Stimulated activated CD4-positive, alpha-beta T cell treated with anti-CD3 and anti-CD28 coated beads, Interleukin-1b, Interleukin-23, amount 100 ng/mL, for 48 hours (primary cell): ENCODE measurements at places on chromosomes 1 and 21.

GRCh38 chr1:165631342-165632151 is 513 bp downstream of the MGST3 start:
- peak; percentile 52 for DNase-seq

- DNase-seq, result no peak
Measured at GRCh38 chr1:61648983-61649742, 75.8 kb downstream of the TM2D1 start.

GRCh38 chr1:191065771-191066170 is 588.1 kb upstream of the BRINP3 start:
- no peak for DNase-seq

GRCh38 chr1:36387141-36387949 is 1.6 kb upstream of the STK40 start:
- no peak for DNase-seq

GRCh38 chr1:51330331-51331201 is at the start of gene TTC39A:
Gene TTC39A, minus strand, starts transcription at chr1:51330562. Its CDS starts 85 bp downstream, at chr1:51330477.
- DNase-seq, result no peak

- no peak for DNase-seq
Measured at GRCh38 chr1:243256590-243256989, 749 bp downstream of the SDCCAG8 start.

- DNase-seq, result no peak
Measured at GRCh38 chr1:150280138-150280707, 2.1 kb upstream of the CIART start.

DNA sequence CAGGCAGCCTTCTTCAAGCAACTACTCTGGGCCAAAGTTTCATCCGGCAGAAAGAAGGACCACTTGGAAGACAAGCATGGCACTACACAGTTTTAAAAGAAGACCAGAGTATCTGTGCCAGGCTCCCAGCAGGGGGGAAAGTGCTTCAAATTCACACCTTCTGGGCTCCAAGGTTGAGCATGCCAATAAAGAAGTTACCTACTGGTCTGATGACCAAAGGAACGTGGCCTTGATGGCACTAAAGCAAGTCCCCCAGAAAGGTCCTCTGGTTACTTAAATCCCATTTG is 73.5 kb downstream of the CD46 start:
- DNase-seq, result no peak

DNA sequence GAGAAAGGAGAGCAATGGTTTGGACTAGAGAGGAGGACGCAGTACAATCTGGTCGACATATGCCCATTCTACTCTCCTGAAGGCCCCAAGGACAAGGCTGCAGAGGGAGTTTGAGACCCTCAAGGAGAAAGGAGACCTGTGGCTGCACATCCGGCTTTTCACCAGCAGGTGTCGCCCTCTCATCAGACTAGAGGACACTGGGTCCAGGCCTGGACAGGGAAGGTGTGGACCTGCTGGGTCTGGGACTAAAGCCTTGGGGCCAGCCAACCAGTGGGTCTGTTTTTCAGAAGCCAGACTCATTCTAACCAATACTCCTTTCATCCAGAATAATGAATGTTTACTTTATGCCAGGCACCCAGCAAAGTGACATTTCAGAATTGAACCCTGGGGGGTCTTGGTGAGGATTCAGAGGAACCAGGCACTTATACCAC is 5.0 kb downstream of the SRARP start:
- peak; percentile 72 for DNase-seq

DNA sequence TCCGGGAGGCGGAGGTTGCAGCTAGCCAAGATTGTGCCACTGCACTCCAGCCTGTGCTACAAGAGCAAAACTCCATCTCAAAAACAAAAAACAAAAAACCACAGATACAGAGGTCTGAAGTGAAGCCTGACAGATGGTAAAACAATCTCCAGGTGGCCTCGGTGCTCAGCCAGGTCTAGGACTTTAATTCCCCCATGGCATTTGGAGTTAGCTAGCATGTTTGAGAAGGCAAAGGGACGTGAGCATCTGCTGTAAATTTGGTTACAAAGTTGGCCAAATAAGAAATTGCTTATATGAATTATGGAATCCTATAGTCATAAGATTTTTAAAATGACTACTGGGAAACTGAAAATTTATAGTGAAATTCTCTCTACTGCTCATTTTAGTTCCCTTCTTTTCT is 98.3 kb upstream of the FMN2 start:
- DNase-seq, result no peak

- peak; percentile 47 for DNase-seq
Measured at GRCh38 chr1:7669559-7670311, 101.4 kb upstream of the VAMP3 start.

- no peak for DNase-seq
Measured at GRCh38 chr1:40766017-40766416, 17.6 kb upstream of the KCNQ4 start.

DNA sequence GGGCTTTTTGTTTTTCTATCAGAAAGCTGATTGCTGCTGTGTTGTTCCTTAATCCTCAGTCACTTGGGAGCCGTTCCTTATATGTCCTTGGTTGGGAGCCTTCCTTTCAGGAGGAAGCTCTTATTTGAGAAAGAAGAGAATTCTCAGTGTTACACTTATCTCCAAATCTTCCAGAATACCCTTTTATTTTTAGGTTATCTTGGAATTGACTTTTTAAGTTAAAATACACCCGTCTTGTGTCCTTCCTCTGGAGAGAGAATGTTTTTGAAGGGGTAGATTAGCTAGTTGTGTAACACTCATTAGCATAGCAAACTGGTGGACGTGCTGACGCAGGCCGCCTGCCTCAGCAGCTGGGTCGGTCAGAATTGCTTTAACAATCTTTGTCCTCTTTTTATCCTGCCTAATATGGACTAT is 42.1 kb downstream of the LRRC8B start:
- DNase-seq, result no peak

DNA sequence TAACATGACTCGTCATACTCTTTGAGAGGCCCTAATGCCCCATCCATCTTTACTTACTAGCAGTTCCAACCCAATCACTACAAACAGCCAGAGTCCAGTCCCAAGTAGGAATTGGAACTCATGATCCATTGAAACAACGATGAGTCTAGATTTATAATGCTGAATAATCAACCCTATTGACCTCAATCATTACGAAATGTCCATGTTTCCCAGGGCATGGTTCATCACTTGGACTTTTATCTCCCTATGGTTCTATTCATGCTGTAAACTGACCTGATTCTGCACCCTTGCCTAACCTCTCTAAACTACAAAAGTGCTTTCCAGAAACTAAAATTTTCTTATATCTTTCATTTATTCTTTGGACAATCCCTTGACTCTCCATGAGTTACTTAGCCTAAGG is 840.0 kb upstream of the B3GALT2 start:
- DNase-seq, result no peak

- no peak for DNase-seq
Measured at GRCh38 chr1:55639051-55639450, 423.9 kb upstream of the USP24 start.

DNA sequence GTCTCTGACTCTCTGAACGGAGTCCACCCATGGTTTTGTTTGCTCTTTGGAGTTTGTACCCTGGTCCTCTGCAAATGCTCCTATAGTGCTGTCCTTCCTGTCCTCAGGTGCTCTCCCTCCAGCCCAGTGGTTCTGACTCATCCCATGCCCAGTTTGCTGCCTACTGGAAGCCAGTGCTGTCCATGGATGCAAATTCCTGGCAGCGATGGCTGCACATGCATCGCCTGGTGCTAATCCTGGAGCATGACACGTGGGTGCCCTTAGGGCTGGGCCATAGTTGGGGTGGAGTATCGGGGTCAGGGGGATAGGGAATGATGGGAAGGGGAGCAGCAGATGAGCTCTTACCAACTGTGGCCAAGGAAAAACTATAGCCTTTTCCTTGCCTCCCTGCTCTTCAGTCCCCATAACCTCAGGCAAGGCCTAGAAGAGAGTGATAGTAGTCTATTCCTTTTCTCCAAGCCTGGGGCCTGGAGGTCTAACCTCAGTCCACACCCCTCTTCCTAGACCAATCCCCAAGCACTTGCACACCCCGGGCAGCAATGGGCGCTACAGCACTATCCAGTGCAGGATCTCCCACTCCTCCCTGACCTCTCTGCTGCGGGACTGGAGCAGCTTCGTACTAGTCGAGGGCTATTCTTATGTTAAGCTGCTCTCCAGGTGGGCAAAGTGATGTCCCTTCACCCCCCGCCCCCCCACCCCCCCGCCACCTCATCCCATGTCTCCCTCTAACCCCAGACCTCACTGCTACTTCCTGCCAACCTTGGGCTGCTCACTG is 31.6 kb downstream of the HYI start:
- DNase-seq, result no peak

- DNase-seq, result no peak
Measured at GRCh38 chr1:70896224-70896623, 151.4 kb downstream of the PTGER3 start.

DNA sequence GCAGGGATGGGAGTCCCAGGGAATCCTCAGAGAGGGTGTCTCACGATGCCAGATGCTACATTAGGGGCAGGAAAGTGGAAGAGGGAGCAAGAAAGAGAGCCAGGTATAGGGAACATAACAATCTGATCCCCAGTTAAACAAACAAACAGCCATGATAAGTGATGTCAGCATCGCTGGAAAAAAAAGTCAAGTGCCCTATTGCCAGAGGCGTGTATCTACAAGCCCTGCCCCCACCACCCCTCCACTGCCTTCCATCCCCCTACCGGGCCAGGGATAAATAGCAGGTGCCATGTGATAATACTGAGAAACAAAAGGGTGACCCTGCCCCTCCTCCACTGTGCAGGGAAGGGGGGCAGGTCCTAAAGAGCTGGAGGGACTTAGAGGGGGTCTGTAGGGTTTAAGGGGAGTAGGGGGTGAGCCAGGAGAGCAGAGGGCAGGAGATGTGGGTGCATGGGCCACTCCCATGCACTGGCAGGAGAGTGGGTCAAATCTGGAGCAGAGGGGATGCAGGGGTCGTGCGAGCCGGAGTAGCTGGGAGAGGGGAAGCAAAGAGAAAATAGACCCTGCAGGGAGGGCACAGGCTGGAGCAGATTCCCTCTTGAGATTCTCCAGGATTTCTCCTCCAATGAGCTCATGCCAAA is 3.4 kb downstream of the SLC26A9 start:
- no peak for DNase-seq

- DNase-seq, result no peak
Measured at GRCh38 chr1:235673981-235674380, 24.4 kb upstream of the GNG4 start.

GRCh38 chr1:234527346-234527745 is 48.4 kb upstream of the TARBP1 start:
- DNase-seq, result no peak

- DNase-seq, result no peak
Measured at GRCh38 chr21:43895196-43895595, 30.2 kb downstream of the AGPAT3 start.

DNA sequence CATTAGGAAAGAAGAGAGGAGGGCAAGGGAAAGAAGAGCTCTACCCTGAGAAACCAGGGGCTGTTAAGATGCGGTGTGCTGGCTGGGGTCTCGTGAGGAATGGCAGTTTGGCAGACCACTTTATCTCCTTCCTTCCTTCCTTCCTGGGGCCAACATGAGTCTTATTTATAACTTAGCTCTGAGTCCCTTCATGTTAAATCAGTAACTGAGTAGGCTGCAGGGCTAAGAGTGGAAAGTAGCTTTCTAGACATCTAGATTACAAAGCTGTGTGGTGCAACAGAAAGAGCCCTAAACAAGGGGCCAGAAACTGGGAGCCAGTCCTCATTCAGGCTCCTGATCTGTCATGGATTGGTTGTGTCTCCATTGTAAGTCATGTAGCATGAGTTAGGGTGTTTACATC is 135.4 kb upstream of the DUSP10 start:
- DNase-seq, result no peak

GRCh38 chr1:173202424-173203145 is 4.5 kb downstream of the TNFSF4 start:
- DNase-seq, result no peak

GRCh38 chr1:202834771-202835547 is 24.2 kb downstream of the PCAT6 start:
- peak; percentile 31 for DNase-seq

DNA sequence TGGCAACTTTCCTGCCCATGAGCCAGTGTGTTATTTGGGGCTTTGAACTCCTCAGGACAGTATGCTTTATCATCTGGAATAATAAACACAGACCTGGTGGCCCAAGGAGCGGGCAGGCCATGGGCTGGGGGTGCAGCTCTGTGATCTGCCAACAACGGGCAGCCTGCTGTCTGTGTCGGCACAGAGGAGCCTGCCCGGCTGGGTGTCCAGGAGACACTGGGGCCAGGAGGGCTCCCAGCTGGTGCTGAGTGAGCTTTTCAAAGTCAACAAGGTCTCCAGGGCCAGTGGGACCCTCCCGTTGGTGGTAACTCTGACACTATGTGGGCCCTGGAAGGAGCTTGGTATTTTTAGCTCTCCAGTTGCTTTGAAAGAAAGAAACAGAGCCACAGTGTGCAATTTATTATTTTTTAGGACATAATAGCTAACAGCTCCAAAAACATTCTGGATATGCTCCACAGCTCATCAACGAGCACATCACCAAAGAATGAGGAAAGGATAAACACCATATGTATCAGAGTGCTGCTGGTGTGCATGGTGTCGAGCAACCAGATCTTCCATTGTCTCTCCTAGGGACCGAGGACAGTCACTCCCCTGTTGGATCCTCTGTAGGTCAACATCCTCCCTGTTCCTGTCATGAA is 488.7 kb upstream of the USP24 start:
- DNase-seq, result no peak

DNA sequence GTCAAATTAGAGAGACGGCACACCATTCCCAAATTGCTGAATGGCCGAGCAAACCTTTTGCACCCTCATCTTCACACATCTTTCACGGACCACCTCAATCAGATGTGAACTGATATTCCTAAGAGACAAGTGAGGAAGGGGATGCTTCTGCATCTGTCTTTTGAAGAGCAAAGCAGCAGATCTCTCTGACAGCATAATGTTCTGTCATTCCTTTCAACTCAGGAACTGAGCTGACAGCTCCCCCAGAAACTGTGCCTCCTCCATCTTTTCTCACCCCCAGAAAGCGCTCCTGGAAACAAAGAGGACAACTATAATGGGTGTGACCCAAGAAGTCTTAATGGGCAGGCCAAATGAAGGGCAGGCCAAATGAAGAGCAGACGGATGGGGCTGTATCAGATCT is 256.4 kb downstream of the C1orf94 start:
- no peak for DNase-seq

DNA sequence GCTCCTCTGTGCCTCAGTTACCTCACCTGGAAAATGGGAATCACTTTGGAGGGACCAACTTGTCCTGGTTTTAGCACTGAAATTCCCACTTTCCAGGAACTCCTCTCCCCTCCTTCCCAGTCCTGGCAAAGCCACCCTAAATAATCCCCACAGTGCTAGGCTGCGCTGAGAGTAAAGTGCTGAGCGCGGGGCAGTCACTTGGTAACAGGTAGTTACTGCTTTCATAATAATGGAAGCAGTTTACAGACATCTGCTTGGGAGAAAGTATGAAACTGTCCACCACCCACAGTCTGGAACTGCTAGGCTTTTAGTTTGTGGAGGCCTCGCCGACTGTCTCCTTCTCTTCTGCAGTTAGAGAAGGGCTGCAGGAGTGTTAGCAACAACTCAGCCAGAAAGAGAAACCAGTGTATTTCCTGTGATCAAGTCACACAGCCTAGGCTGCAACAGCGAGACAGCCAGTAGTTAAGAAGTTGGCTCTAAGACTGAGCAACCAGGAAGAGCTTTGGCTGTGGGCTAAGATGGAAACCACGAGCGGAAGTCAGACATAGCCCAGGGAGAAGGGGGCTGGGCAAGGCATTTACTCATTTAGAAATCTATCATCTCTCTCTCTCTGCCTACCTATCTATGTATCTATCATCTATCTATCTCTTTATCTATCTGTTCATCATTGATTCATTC is 30.8 kb upstream of the ABCG1 start:
- peak; percentile 82 for DNase-seq

- DNase-seq, result no peak
Measured at GRCh38 chr21:16194095-16194787, 464.5 kb downstream of the USP25 start.

- no peak for DNase-seq
Measured at GRCh38 chr1:28249866-28250295, 9.4 kb upstream of the SESN2 start.
